Choroid plexus epithelial cell (primary cell): ENCODE measurements at places on chromosomes 5 and 9.
A peak's percentile ranks its signal among the peaks of the same experiment; 100 is the strongest.

GRCh38 chr9:120440791-120441190, 139.2 kb downstream of the CDK5RAP2 start:
- no peak for DNase-seq

- no peak for DNase-seq
Measured at GRCh38 chr5:2357309-2357708, 394.2 kb downstream of the IRX2 start.

- peak; percentile 1 for DNase-seq
Measured at GRCh38 chr5:8057769-8058168, 188.8 kb downstream of the MTRR start.

GRCh38 chr9:98117984-98118639, 910 bp downstream of the TRIM14 start:
- peak; percentile 38 for DNase-seq

- peak; percentile 54 for DNase-seq
Measured at GRCh38 chr5:15489571-15490235, 10.3 kb upstream of the FBXL7 start.

GRCh38 chr5:178770621-178771020, 40.2 kb upstream of the ZNF354A start:
- DNase-seq = no peak

GRCh38 chr5:157370967-157371366, 89.0 kb upstream of the NIPAL4 start:
- peak; percentile 45 for DNase-seq

- peak; percentile 81 for DNase-seq
Measured at GRCh38 chr5:96565582-96566265, 96.5 kb upstream of the CAST start.

GRCh38 chr5:175700991-175701390, 43.1 kb downstream of the HRH2 start:
- DNase-seq = no peak

- peak; percentile 64 for DNase-seq
Measured at GRCh38 chr9:133135146-133135745, 14.2 kb upstream of the RALGDS start.

DNA sequence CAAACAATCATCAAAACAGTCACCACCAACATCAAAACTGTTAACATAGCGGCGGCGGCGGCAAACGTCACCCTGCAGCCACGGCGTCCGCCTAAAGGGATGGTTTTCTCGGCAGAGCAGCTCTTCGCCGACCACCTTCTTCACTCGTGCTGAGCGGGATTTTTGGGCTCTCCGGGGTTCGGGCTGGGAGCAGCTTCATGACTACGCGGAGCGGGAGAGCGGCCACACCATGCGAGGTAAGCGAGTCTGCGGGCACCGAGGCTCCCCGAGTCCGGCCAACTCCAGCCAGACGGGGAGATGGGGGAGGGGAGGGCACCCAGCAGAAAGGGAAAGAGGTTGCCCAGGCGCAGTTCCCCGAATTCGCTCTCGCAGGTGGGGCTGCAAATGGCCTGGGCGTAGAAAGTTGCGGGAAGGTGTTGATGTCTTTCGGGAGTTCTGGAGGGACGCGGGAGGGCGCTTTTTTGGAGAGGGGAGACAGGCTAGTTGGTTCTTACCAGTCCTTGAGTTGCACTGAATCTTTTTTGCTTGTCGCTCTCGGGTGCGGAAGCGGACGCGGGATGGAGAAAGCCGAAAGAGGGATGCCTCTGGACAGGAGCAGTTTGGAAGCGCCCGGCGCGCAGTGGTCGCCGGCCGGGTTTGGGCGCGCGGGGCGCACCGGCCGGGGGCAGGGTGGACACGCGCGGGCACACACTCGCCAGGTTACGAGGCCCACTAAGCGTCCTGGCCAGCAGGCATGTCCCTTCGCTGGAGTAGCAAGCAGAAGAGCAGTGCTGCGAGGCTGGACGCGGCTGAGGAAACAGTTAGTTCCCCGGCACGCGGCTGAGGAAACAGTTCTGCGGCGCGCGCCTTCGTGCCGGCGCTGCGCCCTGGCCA, 849 bp downstream of the RORB start:
- DNase-seq = peak; percentile 43

- no peak for DNase-seq
Measured at GRCh38 chr5:157294407-157295091, 28.6 kb downstream of the CYFIP2 start.

- DNase-seq = no peak
Measured at GRCh38 chr5:59800347-59800893, 93.1 kb downstream of the PDE4D start.

DNA sequence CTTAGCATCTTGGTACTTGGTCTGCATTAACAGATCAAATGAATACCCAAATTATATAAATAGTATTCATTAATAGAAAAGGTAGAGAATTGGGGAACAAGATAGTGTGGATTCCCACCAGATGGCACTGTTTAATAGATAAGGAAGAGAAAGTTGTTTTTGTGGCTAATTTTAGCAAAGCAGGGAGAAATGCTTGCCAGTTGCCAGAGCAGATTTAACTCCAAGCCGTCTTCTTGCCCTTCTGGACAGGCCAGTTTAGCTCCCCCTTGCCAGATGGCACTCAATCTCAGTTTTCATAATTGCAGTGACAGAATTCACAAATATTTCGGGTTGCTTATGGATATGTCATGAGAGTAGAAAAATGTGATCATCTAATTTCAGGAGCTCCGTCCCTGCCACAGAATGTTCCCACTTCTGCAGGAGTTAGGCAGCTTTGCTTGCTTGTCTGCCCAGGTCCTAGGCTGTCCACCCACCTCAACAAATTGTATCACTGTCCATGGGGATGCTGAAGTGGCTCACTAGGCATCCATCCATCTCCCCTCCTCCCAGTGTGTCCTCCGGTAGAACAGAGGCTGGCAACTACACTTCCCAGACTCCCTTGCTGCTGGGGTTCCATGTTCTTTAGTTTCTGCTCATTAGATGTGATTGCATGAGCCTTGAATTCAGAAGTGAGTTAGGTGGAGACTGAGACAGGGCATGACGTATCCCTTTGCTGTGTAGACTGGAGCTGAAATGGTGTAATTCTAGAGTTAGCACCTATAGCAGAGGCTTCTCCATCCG, 11.8 kb upstream of the HEXB start:
- peak; percentile 80 for DNase-seq

GRCh38 chr5:569868-570361, 42.2 kb upstream of the CEP72 start:
- DNase-seq = no peak

- DNase-seq = no peak
Measured at GRCh38 chr5:168055961-168056360, 235.5 kb upstream of the WWC1 start.

DNA sequence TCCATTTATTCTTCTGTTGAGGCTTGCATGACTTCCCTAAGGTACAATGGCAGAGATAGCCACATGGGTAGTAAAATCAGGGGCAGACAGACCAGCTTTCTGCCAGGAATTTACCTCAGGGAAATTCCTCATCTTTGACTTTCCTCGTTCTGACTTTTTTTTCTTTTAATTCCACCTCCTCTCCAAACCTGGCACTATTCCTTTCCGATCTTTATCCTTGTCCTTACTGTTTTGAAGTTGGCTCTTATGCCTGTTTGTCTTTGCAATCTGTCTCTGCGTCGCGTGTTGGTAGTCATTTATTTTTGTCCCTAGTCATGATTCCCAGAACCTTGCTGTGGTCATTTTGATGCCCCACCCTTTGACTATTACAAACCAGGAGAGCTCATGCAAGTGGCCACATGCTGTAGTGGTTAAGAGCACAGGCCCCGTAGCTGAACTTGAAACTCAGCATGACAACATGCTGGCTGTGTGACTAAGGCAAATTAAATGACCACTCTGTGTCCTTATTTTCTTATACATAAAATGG, 19.0 kb downstream of the TMC1 start:
- DNase-seq = peak; percentile 43

DNA sequence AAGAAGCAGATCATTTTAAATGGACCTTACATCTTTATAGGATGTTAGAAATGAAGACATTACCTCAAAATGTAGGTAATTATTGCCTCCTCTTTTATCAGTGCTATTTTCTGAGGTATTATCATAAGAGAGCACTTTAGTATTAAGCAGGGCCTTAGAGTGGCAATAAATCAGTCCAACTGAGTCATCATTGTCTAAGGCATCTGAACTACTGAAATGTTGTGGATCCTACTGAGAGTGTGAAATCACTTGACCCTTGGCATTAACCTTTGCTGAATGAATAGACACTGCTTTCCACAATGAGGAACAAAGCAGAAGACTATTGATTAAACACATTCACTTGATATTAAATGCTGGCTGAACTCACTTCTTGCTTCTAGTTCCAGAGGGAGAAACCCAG, 224.6 kb upstream of the ARRDC3 start:
- DNase-seq = no peak

- DNase-seq = peak; percentile 71
Measured at GRCh38 chr9:36398745-36399144, 1.3 kb downstream of the RNF38 start.

DNA sequence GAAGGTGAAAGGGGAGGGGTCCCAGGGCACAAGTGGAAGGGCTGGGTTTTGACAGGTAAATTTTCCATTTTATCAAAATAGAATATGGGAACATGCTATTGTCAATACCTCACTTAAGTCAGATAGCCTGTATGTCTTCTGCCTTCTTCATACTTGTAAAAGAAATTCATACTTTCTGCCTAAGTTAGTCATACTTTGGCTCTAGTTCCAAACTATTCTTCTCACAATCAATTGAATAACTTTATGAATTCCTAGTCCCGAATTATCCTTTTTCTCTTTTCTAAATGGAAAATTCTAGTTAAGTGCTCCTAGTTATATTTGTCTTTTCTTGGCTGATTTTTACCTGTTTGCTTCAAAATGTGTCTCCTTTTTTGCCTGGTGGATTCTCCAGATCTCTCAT, 271.4 kb downstream of the CSNK1G3 start:
- no peak for DNase-seq

- peak; percentile 58 for DNase-seq
Measured at GRCh38 chr5:56003679-56004078, 8.9 kb upstream of the IL6ST start.

GRCh38 chr5:118611332-118611945, 376.9 kb downstream of the DTWD2 start:
- peak; percentile 34 for DNase-seq

- peak; percentile 5 for DNase-seq
Measured at GRCh38 chr5:169527863-169528262, 55.7 kb upstream of the SPDL1 start.

GRCh38 chr5:139881143-139881733, 85.6 kb downstream of the PSD2 start:
- DNase-seq = no peak

DNA sequence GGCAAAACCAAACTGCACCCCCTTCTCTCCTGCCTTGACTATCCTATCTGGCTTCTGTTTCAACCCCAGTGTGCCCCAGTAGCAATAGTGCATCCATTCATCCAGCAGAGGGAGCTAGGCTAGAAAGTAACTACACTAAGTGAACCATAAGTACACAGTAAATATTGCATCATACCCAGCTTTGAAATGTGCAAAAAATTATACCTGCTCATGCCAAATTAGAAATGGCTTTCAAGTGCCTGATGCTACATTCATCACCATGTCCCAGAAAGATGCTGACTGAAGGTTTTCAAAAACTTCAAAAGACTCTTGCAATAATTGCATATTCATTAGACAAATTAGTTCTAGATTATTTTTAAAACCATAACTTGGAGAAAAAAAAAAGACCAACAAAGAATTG, 153.5 kb downstream of the PRELID2 start:
- peak; percentile 89 for DNase-seq

DNA sequence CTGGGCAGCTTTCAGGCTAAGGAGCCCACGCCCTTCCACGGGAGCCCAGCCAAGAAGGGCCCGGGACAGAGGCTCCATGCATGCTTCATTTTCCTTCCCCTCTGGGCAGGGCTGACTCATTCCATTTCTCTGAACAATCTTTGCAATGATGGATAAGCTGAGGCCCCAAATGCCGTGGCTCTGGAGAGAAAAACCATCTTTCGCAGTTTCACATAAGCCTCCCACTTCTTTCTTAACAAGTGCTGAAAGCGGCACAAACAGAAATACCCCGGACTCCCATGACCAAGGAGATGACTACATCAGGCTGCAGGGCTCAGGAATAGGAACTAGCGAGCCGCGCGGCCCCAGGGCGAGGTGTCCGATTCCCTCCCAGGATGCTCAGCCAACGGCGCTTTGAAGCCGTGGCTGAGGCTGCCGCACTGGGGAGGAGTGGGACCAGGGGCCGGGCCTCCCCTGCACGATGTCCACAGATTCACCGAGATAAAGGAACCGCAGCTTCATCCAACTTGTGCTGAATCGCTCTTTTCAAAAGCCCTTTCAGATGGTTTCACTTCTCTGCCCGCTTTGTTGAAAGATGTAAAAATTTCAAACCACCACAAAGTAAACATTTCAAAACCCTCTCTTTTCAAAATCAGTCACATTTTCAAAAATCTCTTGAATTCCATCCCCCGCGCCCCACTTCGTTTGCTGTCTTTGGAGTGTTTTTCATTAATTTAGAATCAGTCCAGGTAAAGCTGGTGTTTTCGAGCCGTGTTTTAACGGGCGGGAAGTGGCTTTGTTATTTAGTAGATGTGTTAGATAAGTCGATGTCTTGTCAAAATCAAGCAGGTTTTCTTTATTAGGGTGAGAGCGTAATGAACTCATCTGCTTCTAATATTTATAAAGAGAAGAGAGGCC, 96.5 kb upstream of the LMX1B start:
- peak; percentile 75 for DNase-seq

DNA sequence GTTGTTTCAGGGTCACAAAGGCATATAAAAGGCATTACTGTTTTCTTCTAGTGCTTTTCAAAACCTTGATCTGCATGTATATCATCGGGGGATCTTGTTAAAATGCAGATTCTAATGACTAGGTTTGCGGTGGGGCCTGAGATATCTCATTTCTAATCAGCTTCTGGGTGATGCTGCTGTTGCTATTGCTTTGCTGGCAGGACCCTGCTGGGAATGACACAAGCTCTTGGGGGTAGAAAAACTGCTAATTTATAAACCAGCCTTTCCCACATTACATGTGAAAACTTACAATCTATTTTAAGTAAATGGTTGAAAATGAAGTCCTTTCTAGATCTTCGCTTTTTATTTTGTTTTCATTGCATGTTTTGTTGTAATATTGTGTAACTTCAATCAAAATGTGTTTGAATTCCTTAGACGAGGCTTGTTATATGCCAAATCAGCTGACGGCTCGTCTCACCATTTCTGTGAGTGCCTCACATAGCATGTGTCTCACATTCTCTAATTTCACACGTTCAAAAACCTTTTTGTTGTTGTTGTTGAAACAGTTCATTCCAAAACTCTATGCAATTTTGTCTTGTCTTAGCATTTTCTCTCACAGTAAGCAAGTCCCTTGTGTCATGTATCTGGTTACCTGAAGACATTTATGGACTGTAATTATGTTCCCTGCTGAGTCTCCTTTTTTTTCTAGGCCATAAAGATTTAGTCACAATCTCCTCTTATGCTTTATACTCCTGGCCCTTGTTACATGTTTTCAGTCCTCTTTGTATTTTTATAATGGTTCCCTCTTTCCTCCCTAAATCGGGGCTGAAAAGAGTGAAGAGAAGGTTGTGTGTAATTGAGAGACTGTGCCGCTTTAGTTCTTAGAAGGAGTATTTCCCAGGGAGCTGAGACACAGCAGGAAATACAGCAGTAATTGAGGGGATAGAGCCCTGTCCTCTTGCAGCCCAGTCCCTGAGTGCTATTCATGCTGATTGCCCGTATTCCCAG, 521.0 kb upstream of the SEMA6A start:
- DNase-seq = no peak
